ENCODE measurements at places on chromosomes 6 and 20.

GRCh38 chr20:50701041-50701963, 10.0 kb upstream of the RIPOR3 start:
- no peak for DNase-seq

- DNase-seq = no peak
Measured at GRCh38 chr20:34535301-34535840, 19.1 kb downstream of the DYNLRB1 start.

- no peak for DNase-seq
Measured at GRCh38 chr6:24600903-24601302, 45.1 kb downstream of the KIAA0319 start.

GRCh38 chr20:64225828-64226598, 29.5 kb upstream of the PCMTD2 start:
- DNase-seq = no peak

GRCh38 chr6:2875359-2876191, 27.5 kb downstream of the SERPINB9 start:
- DNase-seq = peak; percentile 64

GRCh38 chr20:23332467-23332866, 18.1 kb upstream of the NXT1 start:
- DNase-seq = no peak

DNA sequence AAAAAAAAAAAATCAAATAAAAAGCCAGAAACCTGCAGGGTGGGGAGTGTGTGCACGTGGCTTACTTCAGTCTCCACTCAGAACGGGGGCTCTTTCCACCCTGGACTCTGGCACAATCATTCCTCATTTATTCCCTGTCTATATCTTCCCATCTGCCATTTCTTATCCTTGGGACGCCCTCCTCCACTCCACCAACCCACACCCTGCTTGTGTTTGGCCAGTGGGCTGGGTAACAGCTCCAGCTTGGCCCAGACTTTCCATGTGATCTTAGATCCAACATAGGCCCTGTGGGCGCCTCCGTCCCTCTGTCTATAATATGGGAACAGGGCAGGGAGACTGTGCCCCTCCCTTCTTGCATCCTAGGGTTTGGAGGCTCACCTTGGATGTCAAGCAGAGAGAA, 68.1 kb downstream of the CD40 start:
- DNase-seq = no peak

DNA sequence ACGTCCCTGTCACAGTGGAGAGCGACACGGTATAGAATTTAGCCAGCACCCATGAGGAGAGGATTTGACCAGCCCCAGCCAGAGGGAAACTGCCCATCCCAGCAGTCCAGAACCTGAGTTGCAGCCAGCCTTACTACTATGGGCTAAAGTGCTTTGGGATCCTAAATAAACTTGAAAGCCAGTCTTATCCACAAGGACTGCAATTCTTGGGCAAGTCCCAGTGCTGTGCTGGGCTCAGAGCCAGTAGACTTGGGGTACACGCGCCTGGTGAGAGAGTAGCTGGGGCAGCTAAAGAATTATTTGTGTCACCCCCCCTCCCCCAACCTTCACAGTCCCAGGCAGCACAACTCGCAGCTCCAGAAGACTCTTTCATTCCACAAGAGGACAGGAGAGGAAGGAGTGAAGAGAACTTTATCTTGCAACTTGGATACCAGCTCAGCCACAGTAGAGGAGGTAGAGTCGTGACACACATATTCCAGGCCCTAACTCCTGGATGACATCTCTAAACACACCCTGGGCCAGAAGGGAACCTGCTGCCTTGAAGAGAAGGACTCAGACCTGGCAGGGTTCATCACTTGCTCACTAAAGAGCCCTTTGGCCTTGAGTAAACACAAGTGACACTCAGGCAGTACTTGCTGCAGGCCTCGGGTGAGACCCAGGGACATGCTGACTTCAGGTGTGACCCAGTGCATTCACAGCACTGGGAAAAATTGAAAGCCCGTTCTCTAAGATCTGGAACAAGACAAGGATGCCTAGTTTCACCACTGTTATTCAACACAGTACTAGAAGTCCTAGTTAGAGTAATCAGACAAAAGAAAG, 100.3 kb downstream of the REV3L start:
- DNase-seq = no peak

DNA sequence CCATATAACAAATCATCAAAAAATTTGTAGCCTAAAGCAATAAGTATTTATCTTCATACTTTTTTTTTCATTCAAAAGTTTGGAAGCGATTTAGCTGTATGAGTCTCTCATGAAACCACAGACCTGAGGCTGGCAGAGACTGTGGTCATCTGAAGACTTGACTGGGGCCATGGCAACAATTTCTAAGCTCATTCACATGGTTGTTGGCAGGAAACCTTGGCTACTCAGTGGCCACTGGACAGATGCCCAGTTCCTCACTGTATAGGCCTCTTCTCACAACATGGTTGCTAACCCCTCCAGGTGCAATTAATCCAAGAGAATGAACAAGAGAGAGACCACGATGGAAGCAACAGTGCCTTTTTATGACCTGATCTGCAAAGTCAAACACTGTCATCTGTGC, 235.9 kb downstream of the BTBD3 start:
- no peak for DNase-seq

GRCh38 chr6:106286746-106287145, 38.8 kb downstream of the ATG5 start:
- DNase-seq = no peak

DNA sequence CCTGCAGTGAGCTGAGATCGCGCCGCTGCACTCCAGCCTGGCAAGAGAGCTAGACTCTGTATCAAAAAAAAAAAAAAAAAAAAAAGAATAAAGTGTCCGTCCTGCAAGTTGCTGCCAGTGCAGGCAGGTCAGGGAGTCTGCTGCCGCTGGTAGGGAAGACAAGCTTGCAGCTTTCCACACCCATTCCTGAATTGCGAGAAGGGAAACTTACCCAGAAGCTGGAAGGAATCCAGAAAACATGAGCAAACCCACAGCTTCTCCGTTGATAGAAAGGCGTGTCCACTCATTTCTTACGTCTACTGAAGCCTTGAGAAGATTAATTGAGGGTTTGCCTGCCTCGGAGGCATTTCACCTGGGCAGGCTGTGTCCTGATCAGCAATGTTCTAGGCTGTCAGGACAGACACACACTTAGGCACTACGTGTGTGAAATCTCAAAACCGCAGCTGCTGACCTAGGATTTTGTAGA, 61.6 kb upstream of the DSP start:
- peak; percentile 64 for DNase-seq

- no peak for DNase-seq
Measured at GRCh38 chr6:153085239-153085638, 45.8 kb downstream of the RGS17 start.

DNA sequence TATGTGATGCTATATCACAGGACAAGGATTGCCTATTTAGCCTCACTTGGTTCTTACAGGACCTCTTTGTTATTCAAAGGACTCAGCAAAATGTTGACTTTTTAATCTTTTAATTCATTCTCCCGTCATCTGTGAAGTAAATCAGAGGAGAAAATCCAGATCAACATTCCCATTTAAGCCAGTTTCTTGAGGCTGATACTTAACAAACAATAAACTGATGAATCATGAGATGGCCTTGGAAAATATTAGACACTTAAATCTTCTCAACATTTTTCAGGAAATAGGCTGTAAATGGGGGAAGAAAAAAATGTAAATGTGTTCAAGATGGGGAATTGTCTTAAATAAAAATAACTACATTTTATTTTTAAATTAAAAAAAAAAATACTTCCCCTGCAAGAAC, 55.9 kb upstream of the UBR2 start:
- no peak for DNase-seq

DNA sequence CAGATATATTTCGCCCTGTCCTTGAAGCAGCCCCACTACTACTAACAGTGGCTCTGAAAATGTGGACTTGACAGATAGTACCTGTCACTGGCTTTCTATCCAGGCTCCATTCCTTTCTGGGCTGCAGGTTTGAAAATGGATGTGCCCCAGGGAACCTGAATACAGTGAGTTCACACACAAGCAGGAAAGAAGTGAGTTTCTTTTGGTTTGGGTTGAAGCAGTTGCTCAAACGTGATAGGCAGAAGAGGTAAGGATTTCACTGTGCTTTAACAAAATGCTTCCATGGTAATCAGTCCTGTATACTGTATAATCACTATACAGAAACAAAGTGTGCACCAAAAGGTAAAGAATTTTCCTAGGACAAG, 382.9 kb downstream of the PRKN start:
- DNase-seq = no peak

GRCh38 chr6:170459451-170459850, 93.7 kb downstream of the PSMB1 start:
- peak; percentile 58 for DNase-seq

GRCh38 chr20:10344953-10345352, 89.1 kb downstream of the MKKS start:
- DNase-seq = no peak

- no peak for DNase-seq
Measured at GRCh38 chr6:79668381-79668780, 37.3 kb downstream of the SH3BGRL2 start.

GRCh38 chr6:37516076-37516919, 16.6 kb upstream of the CCDC167 start:
- peak; percentile 6 for DNase-seq

- no peak for DNase-seq
Measured at GRCh38 chr6:144689503-144690040, 404.4 kb downstream of the UTRN start.

- no peak for DNase-seq
Measured at GRCh38 chr6:168574699-168575195, 133.8 kb downstream of the SMOC2 start.

DNA sequence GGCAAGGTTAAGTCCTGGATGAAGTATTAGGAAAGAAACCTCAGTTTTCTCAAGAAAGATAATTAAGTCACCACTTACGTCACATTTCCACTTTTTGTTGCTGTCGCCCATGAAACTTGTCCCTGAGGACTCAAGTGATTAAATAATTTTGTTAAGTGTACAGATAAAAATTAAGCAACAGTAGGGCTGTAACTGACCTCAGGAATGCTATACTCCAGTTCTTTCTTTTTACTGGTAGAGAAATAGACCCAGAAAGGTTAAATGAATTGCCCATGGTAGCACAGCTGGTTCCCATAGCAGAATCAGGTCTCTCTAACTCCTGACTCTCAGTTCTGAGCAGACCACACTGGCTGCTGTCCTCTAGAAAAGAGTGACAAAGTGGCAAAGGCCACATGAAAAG, 54.5 kb downstream of the CLIC5 start:
- DNase-seq = no peak

DNA sequence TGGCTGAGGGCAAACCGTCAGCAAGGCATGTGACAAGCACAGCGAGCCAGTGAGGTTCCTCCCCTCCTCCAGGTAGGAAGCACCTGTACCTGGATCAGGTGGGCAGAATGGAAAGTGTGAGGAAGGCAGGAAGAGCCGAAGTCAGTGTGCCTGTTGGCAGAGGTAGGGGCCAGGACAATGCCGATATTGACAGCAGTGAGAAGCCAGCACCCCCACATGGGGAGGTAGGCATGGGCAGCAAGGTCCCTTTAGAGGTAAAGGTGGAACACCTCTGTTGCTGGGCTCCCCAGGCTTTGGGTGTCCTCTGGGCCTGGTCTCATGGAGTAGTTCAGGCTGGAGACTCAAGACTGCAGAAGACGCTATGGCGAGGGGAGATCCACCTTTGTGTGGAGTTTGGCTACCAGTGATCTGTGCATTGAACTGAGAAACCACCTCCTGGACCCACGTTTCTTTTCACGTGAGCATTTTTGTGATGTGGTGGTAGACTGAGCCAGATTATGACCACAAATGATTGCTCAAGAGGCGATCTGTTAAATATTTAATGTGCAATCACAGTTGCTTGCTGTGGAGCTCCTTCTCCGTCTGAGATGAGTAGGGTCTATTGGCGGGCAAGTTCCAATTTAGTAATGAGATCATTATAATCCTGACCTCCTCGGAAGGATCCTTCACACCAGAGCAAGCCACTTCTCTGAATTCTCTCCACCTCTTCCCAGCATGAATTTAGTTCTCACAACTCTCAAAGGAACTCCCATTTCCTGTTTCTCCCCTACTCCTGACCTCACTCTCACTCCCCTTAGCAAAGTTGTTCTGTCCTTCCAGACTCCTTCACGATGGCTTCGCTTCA, 174.8 kb downstream of the CDH26 start:
- peak; percentile 15 for DNase-seq

DNA sequence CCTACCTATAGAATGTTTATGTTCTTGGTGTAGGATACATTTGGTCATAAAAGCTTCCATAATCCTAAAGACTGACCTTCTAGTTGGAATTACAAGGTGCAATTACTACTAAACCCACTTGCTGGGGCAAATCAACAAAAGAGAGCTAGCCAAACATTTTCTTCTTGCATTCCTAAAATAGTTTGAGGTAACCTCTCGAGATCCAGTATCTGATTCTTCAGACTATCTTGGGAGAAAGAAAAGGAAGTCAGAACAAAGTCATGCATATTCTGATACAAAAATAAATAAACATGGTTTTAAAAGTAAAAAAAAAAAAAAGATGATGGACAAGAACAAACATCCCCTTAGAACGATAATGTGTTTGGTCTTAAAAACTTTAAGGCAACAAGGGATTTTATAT, 294.2 kb upstream of the RSPO3 start:
- no peak for DNase-seq

GRCh38 chr6:47352194-47352920, 42.7 kb upstream of the TNFRSF21 start:
- peak; percentile 28 for DNase-seq

GRCh38 chr6:95231416-95231815, 345.9 kb upstream of the MANEA start:
- no peak for DNase-seq

GRCh38 chr6:2749969-2750600, 637 bp downstream of the MYLK4 start:
- DNase-seq = peak; percentile 91

GRCh38 chr6:35893246-35893645, 27.7 kb downstream of the SRPK1 start:
- no peak for DNase-seq

DNA sequence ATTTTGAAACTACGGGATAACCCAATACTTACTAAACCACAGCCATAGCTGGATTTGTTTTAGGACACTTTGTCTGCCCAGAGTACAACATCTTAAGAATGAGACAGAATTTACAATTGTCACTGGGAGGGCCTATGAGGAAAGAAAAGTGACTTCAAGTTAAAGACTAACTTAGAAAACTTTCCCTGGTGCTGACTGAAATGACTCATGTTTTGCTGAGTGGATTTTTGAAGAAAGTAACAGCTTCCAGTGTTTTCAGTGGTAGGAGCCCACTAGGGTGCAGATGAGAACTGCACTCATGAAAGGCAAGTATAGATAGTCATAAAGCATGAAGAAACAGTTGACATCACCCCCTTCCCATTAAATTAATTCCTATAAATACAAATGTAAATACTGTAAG, 988.2 kb upstream of the MAP3K7 start:
- DNase-seq = no peak

GRCh38 chr20:11248687-11249638, 575.2 kb upstream of the JAG1 start:
- DNase-seq = peak; percentile 11

GRCh38 chr6:10190042-10190441, 224.8 kb downstream of the TFAP2A start:
- no peak for DNase-seq

Data from suppressor macrophage (primary cell).